ENCODE measurements at places on chromosomes 4 and X. TPM values are rescaled to one million over a fixed set of nuclear protein-coding genes. Genes with fewer than 3 reads are reported as not detected.

DNA sequence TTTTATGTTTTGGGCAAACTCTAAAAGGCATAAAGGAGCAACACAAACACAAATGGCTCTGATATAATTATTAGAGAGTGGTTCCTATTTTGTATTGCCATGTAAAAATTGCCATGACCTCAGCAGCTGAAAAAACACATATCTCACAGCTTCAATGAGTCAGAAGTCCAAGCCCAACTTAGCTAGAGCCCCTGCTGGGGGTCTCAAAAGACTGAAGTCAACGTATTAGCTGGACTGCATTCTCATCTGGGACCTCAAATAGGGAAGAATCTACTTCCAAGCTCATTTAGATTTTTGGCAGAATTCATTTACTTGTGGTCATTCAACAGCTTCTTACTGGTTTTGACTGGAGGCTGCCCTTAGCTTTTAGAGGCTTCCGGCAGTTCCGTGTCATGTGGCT lies 47.4 kb downstream of the FREM3 start:
- H3K27me3 ChIP-seq: no peaks in the 10 kb centered on the region
- H3K36me3 ChIP-seq: no peaks in the 10 kb centered on the region
- no peak overlapping the region for H3K27ac ChIP-seq
- H3K4me3 ChIP-seq: no peak overlapping the region
- no peak for DNase-seq
- no peaks in the 10 kb centered on the region for H3K4me1 ChIP-seq

DNA sequence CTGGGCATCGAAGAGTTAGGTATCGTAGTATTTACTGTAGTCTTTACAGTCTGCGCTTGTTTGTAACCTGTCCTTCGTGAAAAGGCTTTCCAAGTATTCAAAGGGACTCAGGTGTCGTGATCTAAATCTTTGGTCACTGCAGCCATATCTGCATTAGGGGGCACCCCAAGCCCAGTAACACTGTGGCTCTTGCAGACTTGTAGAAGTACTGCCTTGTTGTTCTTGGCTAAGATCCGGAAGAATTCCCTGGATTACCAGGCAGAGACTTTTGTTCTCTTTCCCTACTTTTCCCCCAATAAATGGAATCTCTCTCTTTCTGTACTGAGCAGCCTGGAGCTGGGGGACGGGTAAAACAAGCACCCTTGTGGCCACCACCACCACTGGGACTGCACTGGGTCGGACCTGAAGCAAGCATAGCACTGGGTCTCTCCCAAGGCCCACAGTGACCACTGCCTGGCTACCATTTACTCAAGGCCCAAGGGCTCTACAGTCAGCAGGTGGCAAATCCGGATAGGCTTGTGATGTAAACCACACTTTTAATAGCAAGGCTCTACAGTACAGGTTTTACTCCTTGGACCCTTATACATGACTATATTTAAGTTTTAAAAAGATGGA lies 12.0 kb downstream of the CXorf58 start:
- DNase-seq: no peak
- no peak overlapping the region for H3K27ac ChIP-seq
- H3K4me3 ChIP-seq: no peak overlapping the region
- no peaks in the 10 kb centered on the region for H3K36me3 ChIP-seq
- no peaks in the 10 kb centered on the region for H3K4me1 ChIP-seq

- H3K27me3 ChIP-seq: no peaks in the 10 kb centered on the region
- H3K27ac ChIP-seq: no peak overlapping the region
- no peak overlapping the region for H3K4me3 ChIP-seq
These were observed 2.8 kb downstream of the VEGFC start for GRCh38 chr4:176789955-176790354.

DNA sequence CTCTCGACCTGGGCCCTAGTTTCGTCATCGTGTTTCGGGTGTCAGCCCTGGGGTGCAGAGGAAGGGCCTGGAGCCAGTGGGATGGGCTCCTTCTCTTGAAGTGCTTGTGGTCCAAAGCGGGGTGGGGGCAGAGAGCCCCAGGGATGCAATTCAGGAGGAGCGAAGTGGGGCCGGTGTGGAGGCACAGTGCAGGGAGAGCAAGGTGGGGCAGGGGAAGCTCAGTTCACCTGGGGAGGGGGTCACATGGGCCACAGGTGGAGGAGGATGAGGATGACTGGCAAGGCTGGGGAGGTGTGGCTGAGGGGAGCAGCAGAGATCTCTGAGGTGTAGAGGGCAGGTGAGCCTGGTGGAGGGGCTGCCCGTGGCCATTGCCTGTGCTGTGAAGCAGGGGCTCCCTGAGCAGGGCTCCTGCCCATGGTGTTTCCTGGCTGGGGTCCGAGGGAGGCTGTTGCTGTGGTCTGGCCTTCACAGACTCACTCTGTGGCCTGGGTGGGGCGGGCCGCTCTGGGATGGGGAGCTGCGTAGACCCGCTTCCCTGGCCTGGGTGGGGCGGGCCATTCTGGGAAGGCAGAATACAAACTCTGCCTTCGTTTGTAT lies 6.9 kb downstream of the SORCS2 start:
- no peaks in the 10 kb centered on the region for H3K27me3 ChIP-seq
- H3K36me3 ChIP-seq: no peaks in the 10 kb centered on the region
- H3K4me3 ChIP-seq: no peak overlapping the region
- no peak overlapping the region for H3K27ac ChIP-seq
- H3K4me1 ChIP-seq: no peaks in the 10 kb centered on the region

DNA sequence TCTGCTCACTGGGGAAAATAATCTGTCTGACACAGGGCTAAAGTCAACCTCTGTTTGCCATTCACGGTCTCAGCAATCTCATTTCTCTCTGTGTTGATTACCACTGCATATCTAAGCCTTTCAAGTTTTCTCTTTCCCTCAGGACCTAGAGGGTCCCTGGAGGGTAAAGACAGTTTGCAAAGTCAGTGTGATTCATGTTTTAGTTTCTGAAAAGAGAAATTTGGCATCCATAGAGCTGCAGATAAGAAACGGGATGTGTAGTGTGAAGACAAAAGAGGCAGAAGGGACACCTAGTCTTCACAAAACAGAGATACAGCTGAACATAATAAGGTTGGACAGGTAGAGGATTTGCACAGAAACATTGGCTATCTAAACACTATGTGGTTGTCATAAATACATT lies 34.5 kb upstream of the KDR start:
- DNase-seq: no peak
- H3K4me3 ChIP-seq: no peak overlapping the region
- H3K36me3 ChIP-seq: no peaks in the 10 kb centered on the region
- H3K27ac ChIP-seq: no peak overlapping the region

DNA sequence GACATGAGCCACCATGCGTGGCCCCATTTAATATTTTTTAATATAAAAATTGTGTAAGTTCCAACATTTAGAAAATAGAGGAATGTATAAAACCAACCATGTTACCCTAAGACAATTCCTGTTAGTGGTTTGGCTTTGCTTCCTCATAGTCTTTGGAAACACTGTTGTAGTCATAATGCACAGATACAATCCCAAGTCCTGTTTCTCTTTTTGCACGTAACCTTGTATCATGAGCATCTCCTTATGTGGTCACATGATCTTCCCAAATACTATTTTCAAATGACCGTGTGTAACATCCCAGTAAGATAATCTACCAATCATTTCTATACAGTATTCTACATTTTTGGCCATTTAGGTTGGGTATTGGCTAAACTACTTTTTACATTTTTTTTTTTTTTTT lies 13.9 kb upstream of the RHOH start:
- H3K27ac ChIP-seq: no peak overlapping the region
- no peaks in the 10 kb centered on the region for H3K36me3 ChIP-seq
- no peaks in the 10 kb centered on the region for H3K4me1 ChIP-seq
- no peak overlapping the region for H3K4me3 ChIP-seq

GRCh38 chr4:4477796-4478195 lies 64.1 kb downstream of the STX18 start:
- no peaks in the 10 kb centered on the region for H3K36me3 ChIP-seq
- H3K4me3 ChIP-seq: no peak overlapping the region
- H3K27ac ChIP-seq: no peak overlapping the region
- no peak for DNase-seq
- H3K27me3 ChIP-seq: no peaks in the 10 kb centered on the region

- no peaks in the 10 kb centered on the region for H3K27me3 ChIP-seq
- no peak overlapping the region for H3K4me3 ChIP-seq
- H3K4me1 ChIP-seq: 0 out of 2 replicates have a peak, but pooled peaks cover 5% of the 10 kb centered on the region
- H3K27ac ChIP-seq: no peak overlapping the region
These were observed 2.2 kb downstream of the MXD4 start for GRCh38 chr4:2259541-2260343.

DNA sequence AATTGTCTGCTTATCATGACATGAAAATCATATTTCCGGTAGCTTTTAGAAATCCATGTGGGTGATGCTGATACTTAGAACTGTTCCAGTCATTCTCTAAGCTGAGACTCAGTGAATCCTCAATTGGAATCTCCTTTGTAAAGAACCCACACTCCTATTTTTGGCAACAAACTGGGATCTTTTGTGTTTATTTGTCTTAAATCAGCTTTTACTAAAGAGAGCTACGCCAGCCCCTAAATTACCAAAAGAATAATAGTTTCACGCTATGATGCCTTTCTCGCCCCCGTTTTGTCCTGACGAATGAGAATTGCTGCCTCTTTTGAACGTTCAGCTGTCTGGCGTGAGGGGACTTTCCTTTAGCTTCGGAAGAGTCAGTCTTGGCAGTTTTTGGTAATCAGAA lies 195.9 kb downstream of the SHOX start:
- no peak overlapping the region for H3K4me3 ChIP-seq
- DNase-seq: no peak
- H3K27ac ChIP-seq: no peak overlapping the region
- H3K27me3 ChIP-seq: no peaks in the 10 kb centered on the region
- H3K36me3 ChIP-seq: no peaks in the 10 kb centered on the region

DNA sequence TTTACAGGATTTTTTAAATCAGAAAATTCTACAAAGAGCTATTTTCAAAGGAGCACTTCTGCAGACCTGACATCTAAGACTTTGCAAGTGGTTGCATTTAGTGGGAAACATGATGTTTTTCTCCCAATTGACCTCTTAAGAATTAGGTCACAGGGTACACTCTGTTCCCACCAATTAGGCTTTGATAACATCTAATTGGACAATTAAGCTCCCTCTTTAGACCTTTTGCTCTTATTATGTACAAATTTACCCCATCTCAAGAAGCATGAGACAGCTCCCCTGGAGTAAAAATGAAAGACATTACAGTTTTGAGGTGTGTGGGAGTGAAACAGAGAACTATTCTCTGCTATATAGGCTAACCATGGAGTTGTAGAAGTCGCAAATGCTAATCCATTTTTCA lies 31.8 kb upstream of the AGA start:
- H3K4me3 ChIP-seq: no peak overlapping the region
- no peaks in the 10 kb centered on the region for H3K4me1 ChIP-seq
- H3K27ac ChIP-seq: no peak overlapping the region
- H3K36me3 ChIP-seq: no peaks in the 10 kb centered on the region

DNA sequence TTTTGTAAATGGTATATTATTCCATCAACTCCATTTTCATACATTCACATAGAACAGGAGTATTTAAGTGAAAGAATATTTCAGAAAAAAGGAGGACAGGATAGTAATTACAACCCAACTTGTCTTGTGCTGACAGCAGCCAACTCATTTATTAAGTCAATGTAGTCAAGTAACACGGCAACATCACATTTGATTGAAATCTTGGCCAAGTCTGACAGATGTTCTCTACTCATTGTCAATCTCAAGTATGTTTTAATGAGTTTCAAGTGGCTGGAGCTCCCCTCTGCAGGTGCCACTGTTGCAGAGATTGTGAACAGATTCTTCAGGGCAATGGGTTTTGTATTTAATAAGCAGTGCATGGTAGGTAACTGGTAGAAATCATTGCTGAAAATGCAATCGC lies 332.5 kb downstream of the C4orf33 start:
- no peaks in the 10 kb centered on the region for H3K36me3 ChIP-seq
- no peak overlapping the region for H3K27ac ChIP-seq
- H3K27me3 ChIP-seq: no peaks in the 10 kb centered on the region
- H3K4me1 ChIP-seq: no peaks in the 10 kb centered on the region

- H3K4me3 ChIP-seq: no peak overlapping the region
- DNase-seq: peak; percentile 6
- peak overlapping the region; percentile 23 for H3K27ac ChIP-seq
- H3K27me3 ChIP-seq: no peaks in the 10 kb centered on the region
- no peaks in the 10 kb centered on the region for H3K36me3 ChIP-seq
- H3K4me1 ChIP-seq: peaks cover 7% of the 10 kb centered on the region
These were observed 662.8 kb downstream of the TLL1 start for GRCh38 chr4:166535865-166536264.

DNA sequence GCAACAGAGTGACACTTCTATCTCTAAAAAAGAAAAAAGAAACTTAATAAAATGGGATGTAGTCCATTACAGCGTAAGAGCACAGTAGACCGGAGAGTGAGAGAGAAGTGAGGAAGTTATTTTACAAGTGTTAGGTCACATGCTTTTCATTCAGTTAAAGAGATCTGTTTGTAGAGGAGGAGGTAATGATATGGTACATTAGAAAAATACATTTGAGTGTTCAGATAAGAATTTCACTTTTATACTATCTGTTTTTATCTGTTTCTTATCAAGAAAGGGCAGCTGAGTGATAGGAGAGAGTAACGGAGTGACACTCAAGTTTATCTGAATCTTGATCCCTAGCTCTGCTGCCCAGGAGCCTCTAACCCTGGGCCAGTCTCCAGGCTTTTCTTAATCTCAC lies 38.9 kb downstream of the FNIP2 start:
- no peak for DNase-seq
- H3K36me3 ChIP-seq: no peaks in the 10 kb centered on the region
- no peaks in the 10 kb centered on the region for H3K27me3 ChIP-seq
- no peak overlapping the region for H3K27ac ChIP-seq
- H3K4me1 ChIP-seq: peaks cover 30% of the 10 kb centered on the region

Gene USP17L29
- not detected for total RNA-seq

Gene CITED1
- 1.3 TPM for total RNA-seq

Gene ZGRF1
- total RNA-seq: 15.7 TPM

Gene STPG2
- total RNA-seq: not detected

All from Caco-2 (cell line).